ENCODE measurements at places on chromosomes 2 and 18.

DNA sequence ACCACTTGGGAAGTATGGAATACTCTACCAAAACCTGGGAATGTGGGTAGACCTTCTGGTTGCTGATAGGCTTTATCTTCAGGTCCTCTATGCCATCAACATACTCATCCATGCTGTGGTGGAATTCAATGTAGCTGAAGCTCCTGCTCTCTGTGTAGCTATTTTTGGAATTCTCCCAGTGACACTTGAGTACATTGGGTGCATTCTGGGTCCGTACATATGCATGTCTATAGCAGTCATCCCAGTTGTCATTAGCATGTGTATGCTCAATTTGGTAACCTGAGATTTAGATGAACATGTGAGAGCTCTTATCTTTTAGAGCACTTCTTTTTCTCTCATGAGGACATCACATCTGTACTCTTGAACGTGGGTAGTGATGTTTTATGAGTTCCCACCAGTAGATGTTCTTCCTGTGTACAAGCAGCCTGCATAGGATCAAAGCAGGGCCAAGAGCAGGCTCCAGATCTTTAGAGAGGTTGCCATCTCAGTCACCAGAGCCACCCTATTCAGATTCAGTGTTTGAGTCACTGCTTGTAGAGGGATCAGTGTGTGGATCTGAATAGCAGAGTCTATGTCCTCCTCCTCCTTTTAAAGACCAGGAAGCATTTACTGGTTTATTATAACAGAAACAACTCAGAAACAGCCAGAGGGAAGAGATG lies 65.9 kb downstream of the MGAT5 start:
- DNase-seq, result no peak

DNA sequence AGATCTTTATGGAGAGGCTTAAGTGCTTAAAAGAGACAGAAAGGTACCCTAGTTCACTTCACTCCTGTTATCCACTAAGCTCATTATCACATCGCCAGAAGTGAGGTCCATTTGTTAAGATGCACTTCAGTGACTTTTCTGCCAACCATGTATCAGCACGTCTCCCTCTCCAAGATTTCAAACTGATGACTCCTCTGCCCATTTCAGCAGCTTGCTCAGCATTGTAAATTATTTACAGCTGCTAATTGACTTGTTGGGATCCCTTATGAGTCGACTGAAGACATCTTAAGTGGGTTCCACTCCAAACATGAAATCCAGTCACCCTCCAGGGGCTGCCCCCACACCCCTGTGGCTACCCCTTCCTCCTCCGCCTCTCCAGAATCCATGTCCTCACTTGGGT lies 37.3 kb downstream of the DIPK1C start:
- DNase-seq, result no peak

DNA sequence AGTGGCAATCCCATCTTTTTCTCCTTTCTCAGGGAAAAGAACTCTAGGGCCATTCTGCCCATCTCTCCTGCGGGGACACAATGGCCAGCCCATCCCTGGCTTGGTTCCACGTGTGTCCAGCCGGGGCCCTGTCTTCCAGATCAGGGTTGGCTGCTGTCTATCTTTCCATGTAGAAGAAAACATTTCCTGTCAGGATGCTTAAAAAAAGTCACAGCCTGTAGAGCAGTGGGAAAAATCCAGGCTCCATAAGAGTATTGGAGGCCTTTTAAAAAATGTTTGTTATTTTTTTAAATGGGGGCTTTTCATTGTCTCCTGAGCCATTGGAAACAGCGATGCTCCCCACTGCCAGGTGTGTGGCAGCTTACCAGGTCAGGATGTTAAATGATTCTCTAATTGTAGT lies 105.6 kb downstream of the TGFA start:
- no peak for DNase-seq

- no peak for DNase-seq
Observed at GRCh38 chr2:7570247-7570646, 653.0 kb downstream of the RNF144A start.

DNA sequence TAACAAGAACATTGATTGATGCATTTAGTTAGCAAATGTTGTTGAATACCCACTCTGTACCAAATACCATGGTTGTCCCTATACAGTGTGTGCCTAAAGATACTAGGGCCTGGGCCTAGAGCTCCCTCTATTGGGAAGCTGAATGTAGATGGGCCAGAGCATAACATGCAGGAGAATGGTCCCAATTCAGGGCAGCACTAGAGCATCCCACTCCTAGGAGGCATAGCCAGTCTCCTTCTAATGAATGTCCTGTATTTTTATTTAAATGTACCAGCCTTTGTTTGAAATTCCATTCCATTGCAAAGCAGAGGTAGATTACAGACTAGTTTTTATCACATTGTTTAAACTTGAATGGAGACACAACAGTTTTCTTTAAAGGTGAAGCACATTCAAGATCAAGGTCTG lies 90.6 kb downstream of the FEZ2 start:
- DNase-seq, result no peak

- no peak for DNase-seq
Observed at GRCh38 chr2:65465124-65465523, 32.7 kb upstream of the SPRED2 start.

DNA sequence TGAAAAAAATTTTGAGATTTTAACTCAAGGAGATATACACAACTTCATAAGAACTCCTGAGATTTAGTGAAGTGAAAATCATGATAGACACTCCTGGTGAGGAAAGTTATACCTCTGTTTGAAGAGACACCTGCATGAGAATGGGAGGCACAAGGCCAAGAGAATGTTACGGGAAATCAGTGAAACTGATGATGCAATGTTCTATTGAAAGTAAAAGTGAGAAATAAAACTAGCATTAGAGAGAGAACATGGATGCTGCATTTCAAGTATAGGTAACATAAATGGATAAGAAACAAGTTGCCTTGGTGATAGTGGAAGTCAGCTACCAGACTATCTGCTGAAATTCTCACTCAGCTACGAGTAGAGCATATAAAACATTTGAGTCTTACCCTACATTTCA lies 562.1 kb upstream of the FANCL start:
- DNase-seq, result no peak

- DNase-seq, result no peak
Observed at GRCh38 chr2:196160946-196161345, 10.4 kb downstream of the STK17B start.

DNA sequence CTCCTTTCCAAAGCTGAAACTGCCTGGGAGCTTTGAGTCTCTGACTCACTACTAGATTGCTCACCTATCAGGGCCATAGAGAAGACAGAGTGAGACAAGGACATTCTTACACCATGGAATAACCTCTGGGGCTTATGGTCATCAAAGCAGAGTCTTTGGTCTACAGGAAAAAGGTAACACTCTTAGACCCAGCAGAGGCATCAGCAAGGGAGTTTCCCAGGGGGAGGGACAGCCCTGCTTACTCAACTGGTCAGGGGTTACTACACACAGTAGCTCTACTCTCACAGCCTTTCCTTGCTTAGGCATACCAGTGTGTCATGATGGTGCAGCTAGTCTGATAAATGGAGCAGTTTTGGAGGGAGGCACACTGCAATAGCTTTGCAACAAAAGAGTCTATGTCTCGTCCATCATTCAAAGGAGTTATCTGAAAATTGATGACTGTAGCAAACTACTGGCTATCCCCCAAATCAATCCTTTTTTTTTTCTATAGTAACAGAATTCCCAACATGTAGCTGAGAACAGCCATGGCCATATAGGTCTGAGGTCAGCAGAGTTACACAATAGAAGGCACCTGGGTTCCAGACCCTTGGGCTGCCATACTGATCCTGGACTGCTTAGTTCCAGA lies 22.4 kb upstream of the CD28 start:
- DNase-seq, result no peak

GRCh38 chr2:69154106-69154505 lies 141.1 kb downstream of the ANTXR1 start:
- DNase-seq, result no peak

GRCh38 chr2:236690726-236691125 lies 121.1 kb downstream of the ACKR3 start:
- no peak for DNase-seq

DNA sequence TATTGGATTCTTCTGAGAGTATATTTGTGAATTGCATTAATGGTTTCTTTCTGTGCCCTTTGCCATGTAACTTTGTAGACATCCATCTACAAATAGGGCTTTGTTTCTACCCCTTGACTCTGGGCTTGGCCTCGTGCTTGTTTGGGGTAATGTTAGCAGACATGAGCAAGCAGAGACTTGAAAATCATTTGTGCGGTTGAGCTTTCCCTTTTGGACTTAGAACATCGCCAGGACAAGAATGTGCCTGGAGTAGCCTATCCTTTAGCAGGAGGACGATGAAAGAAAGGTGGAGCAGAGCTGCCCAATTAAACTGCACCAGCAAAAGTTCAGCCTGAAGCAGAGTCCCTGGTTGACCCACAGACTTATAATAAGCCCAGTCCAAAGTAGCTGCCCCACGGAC lies 785.9 kb downstream of the EPHA4 start:
- no peak for DNase-seq

DNA sequence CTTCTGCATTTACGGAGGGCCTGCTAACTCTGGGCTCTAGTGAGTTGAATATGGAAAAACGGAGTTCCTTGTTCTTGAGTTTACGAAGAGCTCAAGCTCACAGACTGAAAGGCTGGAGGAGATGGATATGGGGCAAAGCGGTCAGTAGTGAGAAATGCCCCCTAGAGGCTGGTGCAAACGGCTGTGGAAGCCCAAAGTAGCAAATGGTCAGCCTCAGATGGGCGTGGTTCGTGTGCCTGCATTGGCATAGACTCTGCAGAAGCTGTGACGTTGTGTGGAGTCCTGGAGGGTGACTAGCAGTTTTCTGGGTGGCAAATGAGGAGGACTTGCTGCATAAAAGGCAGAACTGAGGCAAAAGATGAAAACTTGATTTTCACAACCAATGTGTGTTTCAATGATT lies 93.6 kb upstream of the TWIST2 start:
- DNase-seq, result no peak

- no peak for DNase-seq
Observed at GRCh38 chr2:171803757-171804156, 90.3 kb downstream of the SLC25A12 start.

DNA sequence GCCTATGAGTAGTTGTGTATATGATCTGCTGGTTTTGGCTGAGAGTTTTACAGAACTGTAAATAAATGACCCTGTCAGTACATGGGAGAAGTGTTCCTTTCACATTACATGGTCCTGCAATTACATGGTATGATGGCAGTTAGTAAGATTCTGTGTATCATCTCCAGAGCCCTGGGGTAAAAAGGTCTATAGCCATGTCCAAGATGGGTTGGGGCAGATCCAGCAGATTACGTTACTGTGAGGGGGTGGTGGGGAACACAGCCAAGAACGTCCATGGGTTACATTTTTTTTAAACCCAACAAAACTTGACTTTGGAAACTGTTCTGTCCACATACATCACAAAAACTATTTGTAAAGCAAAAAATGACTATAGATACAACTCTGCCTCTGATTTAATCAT lies 64.2 kb upstream of the LMAN1 start:
- no peak for DNase-seq

DNA sequence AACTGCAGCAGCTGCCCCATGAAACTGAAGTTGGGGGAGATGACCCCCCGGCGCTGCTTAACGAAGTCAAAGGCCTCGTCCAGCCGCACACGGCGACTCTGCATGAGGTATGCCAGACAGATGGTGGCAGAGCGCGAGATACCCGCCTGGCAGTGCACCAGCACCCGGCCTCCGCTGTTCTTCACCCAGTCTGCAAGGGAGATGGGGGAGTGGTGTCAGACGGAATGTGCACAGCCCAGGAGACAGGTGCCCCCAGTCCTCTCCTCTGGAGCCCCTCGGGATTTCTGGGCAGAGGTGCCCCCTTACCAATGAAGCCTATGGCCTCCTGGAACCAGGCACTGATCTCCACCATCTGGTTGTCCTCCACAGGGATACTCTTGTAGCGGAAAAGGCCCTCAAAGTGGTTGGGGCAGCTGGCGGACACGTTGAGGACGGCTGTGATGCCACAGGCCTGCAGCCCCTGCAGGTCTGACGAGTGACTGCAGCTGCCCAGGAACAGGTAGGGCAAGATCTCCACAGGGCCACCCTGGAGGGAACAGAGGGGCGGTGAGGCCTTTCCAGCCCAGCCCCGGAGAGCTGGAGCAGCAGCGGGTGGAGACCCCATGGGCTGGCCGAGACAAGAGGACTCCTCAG lies 1.3 kb downstream of the DUSP2 start:
- no peak for DNase-seq

GRCh38 chr2:11865805-11866204 lies 119.4 kb downstream of the LPIN1 start:
- no peak for DNase-seq

GRCh38 chr2:214311931-214312749 lies 98.7 kb upstream of the VWC2L start:
- no peak for DNase-seq

- no peak for DNase-seq
Observed at GRCh38 chr2:164766216-164766953, 75.2 kb downstream of the COBLL1 start.

DNA sequence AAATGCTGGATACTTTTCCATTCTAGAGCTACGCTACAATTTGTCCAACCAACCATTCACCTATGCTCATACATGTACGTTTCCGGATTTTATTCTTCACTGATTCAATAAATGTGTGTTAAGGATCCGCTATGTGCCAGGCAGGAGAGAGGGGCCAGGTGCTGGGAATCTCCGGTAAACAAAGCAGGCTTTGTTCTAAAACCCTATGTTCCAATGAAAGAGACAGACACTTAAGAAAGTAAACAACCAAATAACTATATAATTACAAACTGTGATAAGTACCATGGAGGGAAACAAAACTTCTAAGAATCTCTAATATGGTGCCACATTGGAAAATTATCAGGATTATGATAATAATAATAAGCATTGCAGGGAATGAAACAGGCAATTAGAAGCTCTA lies 22.2 kb upstream of the POMC start:
- DNase-seq, result no peak

- DNase-seq, result no peak
Observed at GRCh38 chr2:26904839-26905238, 56.9 kb downstream of the DPYSL5 start.

- no peak for DNase-seq
Observed at GRCh38 chr2:2464094-2464493, 133.0 kb upstream of the MYT1L start.

Measured in stimulated activated CD8-positive, alpha-beta memory T cell treated with anti-CD3 and anti-CD28 coated beads, Interleukin-7, amount 100 ng/mL, for 1 hour (primary cell).